ENCODE measurements at places on chromosomes 2 and 18. TPM values are rescaled to one million over a fixed set of nuclear protein-coding genes. Genes with fewer than 3 reads are reported as not detected.
A peak's percentile ranks its signal among the peaks of the same experiment; 100 is the strongest.

DNA sequence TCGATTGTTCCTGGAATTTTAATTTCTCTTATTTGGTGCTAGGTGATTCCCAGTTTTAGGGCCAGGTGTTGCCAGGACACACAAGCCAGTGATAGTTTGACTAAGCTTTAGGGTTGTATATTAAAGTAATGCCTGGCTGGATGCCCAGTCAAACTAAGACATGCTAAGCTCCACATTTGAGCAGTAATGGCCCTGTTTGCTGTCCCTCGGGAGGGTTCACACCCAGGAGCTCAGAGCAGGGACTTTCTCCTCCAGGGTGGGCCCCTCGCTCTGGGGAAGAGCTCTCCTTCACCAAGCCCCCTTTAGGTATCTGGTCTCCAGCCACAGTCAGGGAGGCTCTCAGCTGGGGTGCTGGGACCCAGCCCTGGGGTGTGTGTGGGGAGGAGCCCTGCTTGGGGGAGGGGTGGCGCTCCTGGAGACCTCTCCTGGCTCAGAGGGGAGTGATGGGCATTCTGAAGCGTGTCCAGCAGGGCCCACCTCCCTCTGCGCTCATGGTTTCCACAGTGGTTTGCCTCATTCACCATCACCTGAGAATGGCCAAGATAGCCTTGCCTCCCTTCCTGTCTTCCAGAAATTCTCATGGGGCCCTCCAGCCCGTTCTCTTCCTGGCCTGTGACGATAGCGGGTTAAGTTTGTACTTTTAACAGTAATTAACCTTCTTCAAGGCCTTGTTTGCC is 31.7 kb downstream of the INPP4A start:
- DNase-seq = no peak

GRCh38 chr2:27752551-27753237 is 18.8 kb upstream of the MRPL33 start:
- DNase-seq = no peak

- DNase-seq = peak; percentile 70
These were observed 54.4 kb downstream of the RPL37A start for GRCh38 chr2:216553093-216553478.

GRCh38 chr18:64132871-64133270 is 16.0 kb downstream of the LINC00305 start:
- DNase-seq = no peak

Gene RAB6C
- total RNA-seq = not detected

- no peak for DNase-seq
These were observed 16.6 kb downstream of the INPP5D start for GRCh38 chr2:233076749-233077148.

Gene NEURL3
- not detected for total RNA-seq
